ENCODE measurements at places on chromosomes 3 and 15. TPM values are rescaled to one million over a fixed set of nuclear protein-coding genes. Genes with fewer than 3 reads are reported as not detected.

TP63 gene
- 2.1 TPM for total RNA-seq

TIPARP gene
- total RNA-seq = 58.0 TPM

CCDC13 gene
- total RNA-seq = 2.5 TPM

NANOGP8 gene
- total RNA-seq = 0.59 TPM

TERC gene
- total RNA-seq = 2.9 TPM

MYO5C gene
- total RNA-seq = 74.7 TPM

OXTR gene
- total RNA-seq = 0.50 TPM

GOLGA6D gene
- not detected for total RNA-seq

BFSP2 gene
- not detected for total RNA-seq

C3orf18 gene
- total RNA-seq = 6.7 TPM

CCDC80 gene
- total RNA-seq = 148 TPM

SH2D7 gene
- not detected for total RNA-seq

BCHE gene
- total RNA-seq = 5.8 TPM

CCRL2 gene
- total RNA-seq = 23.5 TPM

STRIT1 gene
- not detected for total RNA-seq

SLC51B gene
- 3.2 TPM for total RNA-seq

CCR5 gene
- total RNA-seq = 5.3 TPM

ZNF35 gene
- 8.8 TPM for total RNA-seq

TRIM42 gene
- not detected for total RNA-seq

ASB14 gene
- 0.50 TPM for total RNA-seq

COX17 gene
- total RNA-seq = 54.4 TPM

GPR156 gene
- 0.32 TPM for total RNA-seq

TMEM62 gene
- 26.2 TPM for total RNA-seq

A4GNT gene
- total RNA-seq = 0.41 TPM

OR5H2 gene
- total RNA-seq = not detected

TF gene
- 2.8 TPM for total RNA-seq

GOLGA6L7 gene
- not detected for total RNA-seq

MASP1 gene
- total RNA-seq = 4.3 TPM

ZNF80 gene
- total RNA-seq = not detected

COL6A5 gene
- 4.5 TPM for total RNA-seq

STRC gene
- total RNA-seq = not detected

STAB1 gene
- 133 TPM for total RNA-seq

CPEB1 gene
- total RNA-seq = 2.7 TPM

GRAMD2A gene
- total RNA-seq = 29.3 TPM

HCN4 gene
- total RNA-seq = 0.18 TPM

FAM174B gene
- 57.7 TPM for total RNA-seq

LTK gene
- 25.9 TPM for total RNA-seq
